WTC11 (cell line): ENCODE measurements at places on chromosomes 1 and 21. TPM values are rescaled to one million over a fixed set of nuclear protein-coding genes. Genes with fewer than 3 reads are reported as not detected.

DNA sequence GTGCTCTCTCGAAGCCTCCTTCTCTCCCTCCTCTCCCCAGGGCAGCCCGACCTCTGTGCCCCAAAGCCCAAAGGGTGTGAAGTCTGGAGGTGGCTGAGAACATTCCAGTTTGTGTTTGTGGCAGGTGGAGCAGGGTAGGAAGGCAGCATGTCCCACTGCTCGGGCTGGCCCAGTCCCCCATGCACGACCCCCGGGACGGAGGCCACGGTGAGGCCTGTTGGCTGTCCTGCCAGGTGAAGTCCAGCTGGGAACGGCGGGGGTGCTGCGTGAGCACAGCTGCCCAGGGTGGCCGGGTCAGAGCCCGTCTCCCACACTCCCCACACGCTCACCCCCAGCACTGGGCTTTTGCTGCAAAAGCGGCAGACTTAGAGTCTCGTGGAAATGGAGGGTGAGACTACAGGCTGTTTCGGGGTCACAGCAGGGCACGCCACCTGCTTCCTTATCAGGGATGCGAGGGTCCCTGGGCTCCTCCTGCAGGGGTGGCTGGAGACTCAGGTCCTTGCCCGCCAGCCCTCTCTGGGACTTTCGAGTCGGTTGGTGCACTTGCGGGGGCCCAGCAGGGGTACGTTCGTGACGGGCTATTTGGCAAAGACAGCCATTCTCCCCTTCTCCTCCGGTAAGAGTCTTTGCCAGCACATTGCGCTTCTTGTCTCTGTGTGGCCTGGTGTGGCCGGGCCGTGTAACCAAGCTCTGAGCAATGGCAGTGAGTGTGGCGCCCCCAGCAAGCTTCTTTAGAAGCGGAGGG lies 40.3 kb downstream of the MORN1 start:
- DNase-seq: no peak

RBM11 gene
- total RNA-seq: 2.9 to 4.4 TPM (median 3.9 TPM) in 3 replicates

DNA sequence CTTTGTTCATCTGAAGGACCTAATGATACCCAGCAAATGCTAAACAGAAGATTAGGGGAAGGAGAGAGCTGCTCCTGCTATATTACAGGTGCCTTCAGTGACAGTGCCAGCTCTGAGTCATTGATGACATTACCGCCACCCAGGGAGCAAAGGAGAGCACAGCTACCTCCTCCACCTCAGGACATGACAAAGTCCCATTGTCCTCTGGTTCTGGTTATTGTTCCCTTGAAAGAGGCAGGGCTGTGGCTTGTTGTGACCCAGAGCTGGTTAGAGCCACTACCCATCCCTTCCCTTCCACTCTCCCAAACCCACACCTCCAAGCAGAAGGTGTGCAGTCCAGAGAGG lies 363.5 kb upstream of the DUSP10 start:
- no peak for DNase-seq

- no peak for DNase-seq
These were observed 76.1 kb upstream of the USP25 start for GRCh38 chr21:15653710-15654109.

CA6 gene
- total RNA-seq: 0.11 TPM in 1 of 3 replicates, not detected in the others

DNA sequence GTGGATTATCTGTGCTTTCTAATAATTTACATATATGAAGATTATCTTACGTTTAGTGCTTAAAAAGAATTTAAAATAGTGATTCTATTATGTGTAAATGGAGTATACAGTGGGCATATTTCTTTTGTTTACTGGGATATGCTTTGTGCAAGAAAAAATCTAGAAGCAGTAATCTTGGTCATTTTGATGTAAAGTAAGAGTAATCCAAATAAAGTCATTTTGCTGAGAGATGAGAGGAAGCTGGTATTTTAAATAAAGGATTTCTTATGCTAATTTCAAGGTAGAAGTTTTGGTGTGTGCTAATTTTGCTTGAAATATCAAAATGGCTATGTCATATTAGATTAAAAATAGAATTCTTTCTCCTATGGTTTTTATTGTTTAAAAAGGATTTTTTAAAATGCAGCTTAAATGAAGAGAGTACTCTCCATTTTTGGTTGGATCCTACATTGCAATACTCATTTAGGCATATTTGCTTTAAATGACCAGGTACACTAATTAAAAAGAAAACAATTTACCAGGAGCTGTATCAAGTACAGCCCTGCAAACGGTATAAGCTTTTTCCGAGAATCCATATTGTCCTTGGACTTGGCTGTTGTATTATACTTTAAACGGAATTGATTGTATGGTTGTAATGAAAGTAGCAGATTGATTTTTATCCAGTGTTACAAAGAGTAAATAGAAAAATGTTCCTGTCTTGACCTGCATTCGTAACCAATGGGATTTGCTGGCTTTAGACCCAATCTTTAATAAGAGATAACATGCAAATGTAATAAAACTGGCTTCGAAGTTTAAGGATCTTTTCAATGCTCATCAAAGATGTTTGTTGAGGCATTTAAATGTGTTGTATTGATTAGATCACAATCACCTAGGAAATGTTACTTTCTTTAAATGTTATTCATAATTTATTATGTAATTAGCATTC lies 574.7 kb downstream of the USP25 start:
- DNase-seq: no peak

DNA sequence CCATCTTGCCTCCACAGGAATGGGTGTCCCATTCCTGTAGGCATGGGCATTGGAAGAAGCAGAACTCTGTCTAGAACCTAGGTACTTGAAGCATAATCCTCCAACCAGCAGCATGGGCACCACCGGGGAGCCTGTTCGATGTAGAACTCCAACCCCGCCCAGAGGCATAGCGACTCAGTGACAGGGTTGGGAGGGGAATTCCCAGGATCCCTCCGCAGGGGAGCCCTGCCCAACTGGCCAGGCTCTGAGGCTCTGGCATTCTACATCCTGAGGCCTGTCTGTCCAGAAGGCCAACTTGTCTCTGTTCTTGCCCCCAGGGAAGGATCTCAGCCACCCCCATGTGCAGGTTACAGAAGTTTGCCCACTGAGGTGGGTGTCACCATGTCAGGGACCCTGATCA lies 38.2 kb downstream of the CACNA1S start:
- no peak for DNase-seq

- DNase-seq: no peak
These were observed 220.7 kb downstream of the LTN1 start for GRCh38 chr21:28771790-28772501.

PPIAL4G gene
- total RNA-seq: not detected in 3 replicates

DNA sequence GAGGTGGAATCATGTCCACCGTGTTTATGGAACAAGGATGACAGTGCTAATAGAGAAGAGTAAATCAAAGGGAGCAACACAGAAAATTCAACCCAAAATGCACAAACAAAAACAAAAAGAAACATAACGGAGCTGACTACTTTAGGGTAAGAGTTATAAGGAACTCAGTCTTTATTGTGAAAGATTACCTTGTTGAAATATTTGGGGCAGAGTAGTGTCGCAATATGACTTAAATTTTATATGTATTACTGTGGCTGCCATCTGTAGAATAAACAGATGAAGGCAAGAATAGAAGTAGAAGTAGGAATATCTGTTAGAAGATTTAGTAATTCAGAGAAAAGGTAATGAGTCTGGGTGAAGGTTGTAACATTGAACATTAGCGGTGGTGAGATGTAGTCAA lies 913.9 kb downstream of the BRINP3 start:
- no peak for DNase-seq

ABCA4 gene
- total RNA-seq: 0.09 to 0.21 TPM (median 0.16 TPM) in 3 replicates

MROH7 gene
- total RNA-seq: 0.13 to 0.44 TPM (median 0.41 TPM) in 3 replicates

GRCh38 chr1:1561801-1562470 lies 12.7 kb downstream of the SSU72 start:
- no peak for DNase-seq

GRCh38 chr1:4310396-4310923 lies 343.9 kb upstream of the AJAP1 start:
- DNase-seq: no peak

- no peak for DNase-seq
These were observed 4.0 kb upstream of the ETV3 start for GRCh38 chr1:157142201-157142600.

- peak; percentile 11 for DNase-seq
These were observed 98.9 kb downstream of the DMRTB1 start for GRCh38 chr1:53557830-53558738.

DNA sequence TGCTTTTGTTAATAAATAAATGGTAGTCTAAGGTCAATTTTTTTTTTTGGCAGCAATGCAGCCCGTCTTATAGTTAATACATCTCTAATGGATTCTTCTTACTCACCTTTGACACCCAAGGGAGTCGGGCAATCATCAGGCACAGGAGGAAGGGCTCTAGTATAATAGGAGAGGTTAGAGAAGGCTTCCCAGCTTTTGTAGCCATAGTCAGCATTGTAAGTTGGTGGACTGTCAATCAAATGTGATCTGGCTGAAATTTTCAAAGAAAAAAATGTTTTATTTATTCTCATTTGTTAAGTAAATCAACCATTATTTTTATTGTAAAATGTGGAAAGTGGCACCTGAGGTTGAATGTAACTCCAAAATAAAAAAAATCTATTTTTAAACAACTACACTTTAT lies 2.1 kb downstream of the PTGS2 start:
- DNase-seq: no peak

CHRM3 gene
- 6.9 to 8.4 TPM (median 8.3 TPM) in 3 replicates for total RNA-seq

DNA sequence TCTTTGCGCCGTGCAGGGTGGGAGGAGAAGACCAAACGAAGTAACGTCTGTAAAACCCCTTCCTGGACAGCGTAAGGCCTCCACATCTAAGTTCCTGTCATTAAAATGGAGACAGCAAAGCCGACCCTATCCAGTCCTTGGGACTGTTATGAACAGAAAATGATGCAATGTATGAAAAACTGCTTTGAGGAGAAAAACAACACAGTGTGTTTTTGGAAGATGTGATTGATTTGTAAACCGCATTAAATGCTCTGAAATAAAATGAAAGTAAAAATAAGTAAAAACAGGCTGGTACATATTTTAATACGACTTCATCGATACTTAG lies 827 bp upstream of the URB1 start:
- no peak for DNase-seq

DNA sequence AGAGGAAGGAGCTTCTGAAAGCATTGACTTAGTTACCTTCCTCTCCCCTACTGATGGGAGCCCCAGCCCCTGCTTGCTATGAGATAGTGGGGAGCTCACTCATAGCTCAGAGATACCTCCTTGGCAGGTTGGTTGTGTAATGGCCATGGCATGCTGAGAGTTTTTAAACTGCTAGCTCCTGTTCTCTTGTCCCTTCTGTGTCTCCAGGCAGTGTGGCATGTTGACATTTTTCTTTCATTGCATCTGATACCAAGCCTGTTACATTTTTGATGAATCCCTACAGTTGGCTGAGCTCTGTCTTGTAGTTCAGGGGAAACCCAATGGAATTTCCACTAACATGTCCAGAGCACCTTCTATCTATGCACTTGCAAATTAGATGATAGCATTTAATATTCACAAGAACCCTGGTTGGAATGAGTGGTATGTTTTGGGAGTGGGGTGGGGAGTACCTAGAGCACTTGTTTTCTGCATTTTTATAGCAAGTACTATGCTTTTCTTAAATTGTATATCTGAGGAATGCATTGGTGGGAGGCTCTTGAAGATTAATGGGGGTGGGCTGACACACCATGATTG lies 39.1 kb upstream of the EFCAB14 start:
- DNase-seq: no peak

RAB3B gene
- total RNA-seq: 33.7 to 36.9 TPM (median 34.1 TPM) in 3 replicates

NAV1 gene
- 41.0 to 51.0 TPM (median 46.2 TPM) in 3 replicates for total RNA-seq

RHOU gene
- 5.8 to 6.0 TPM (median 5.8 TPM) in 3 replicates for total RNA-seq

DNA sequence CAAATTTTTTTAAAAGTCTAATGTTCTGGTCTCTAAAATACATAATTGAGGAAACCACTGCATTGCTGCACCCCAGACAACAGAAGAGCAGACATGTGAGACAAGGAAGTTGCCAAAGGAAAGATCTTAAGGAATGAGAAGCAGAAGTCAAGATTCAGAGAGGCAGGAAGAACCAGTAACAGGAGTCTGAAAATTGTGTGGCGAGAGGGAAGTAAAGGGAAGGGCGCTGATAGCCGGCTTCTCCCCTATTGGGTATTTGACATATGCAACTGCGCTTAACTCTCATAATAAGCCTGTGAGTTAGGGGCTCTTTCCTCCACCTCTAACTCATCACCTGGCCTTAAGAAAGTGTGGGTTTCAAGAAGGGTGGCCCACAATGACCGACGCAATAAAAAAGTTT lies 21.9 kb upstream of the KIF14 start:
- no peak for DNase-seq

DNA sequence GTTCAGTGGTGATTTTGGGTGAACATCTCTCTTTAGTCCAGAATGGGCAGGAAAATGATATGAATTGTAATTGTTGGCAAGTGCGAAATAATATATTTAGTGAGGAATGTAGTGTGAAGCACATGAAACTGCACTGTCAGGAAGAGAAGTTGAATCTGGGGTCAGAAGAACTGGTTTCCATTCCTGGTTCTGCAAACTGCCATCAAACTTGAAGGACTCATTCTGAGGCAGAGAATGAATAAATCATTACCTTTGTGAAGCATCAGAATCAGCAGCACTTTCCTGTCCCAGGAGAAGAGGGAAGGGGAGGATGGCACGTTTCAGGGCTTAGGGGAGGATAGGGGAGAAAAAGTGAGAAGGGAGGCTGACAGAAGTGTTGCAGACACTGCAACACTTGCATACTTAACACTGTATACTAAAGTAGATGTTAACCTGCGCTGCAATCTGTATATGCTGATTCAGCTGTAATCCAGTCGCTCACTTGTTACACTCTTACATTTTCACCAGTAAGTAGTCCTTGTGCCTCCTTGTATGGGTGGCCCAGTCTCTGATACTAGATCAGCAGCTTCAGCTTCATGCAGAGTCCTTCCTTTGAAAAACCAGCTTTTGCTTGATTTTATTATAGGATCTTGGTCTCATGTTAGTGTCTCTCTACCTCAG lies 10.5 kb upstream of the RPTN start:
- no peak for DNase-seq

GRCh38 chr21:15007716-15008296 lies 57.0 kb downstream of the NRIP1 start:
- DNase-seq: no peak

DNA sequence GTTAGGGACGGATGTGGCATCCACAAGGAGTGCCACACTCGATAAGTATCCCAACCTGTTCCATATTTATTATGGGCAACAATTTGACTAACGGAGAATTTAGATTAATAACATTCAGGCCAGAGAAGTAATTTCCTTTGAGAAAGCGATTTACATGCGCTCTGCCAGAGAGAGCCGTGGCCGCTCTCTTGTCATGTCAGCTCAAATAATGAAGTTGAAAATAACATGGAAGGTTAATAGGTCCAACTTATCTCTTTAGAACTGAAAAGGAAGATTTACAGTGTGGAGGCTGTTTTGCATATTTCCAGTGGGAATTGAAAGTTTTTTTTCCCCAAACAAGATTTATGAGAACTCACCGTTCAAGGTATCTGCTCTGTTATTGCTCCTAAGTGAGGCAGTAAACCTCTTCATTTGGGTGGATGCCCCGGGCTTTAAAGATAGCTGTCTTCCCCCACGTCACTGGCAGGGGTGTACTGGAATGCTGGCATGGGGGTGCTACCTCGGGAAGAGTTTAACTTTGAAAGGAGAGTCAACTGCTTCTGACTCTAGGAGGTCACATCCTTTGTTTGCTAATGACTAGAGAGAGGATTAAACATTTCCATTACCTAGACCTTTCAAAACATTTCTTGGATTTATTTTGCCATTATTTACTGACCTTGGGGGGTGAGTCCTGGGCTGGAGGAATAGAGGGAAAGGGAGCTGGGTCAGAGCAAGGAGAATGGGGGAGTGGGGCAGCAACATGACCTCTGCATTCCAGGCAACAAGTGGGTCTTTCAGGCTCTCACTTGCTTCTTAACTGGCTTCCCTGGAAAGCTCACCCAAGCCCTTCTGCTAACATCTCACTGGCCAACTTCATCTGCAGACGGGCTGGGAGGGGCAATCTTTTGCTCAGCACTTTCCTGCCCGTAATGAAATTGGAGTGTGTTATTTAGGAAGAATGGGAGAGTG lies 204.2 kb downstream of the CAMTA1 start:
- no peak for DNase-seq

GRCh38 chr1:205925736-205926135 lies 17.5 kb downstream of the SLC26A9 start:
- DNase-seq: no peak
